ENCODE measurements at places on chromosomes 6 and 20.

DNA sequence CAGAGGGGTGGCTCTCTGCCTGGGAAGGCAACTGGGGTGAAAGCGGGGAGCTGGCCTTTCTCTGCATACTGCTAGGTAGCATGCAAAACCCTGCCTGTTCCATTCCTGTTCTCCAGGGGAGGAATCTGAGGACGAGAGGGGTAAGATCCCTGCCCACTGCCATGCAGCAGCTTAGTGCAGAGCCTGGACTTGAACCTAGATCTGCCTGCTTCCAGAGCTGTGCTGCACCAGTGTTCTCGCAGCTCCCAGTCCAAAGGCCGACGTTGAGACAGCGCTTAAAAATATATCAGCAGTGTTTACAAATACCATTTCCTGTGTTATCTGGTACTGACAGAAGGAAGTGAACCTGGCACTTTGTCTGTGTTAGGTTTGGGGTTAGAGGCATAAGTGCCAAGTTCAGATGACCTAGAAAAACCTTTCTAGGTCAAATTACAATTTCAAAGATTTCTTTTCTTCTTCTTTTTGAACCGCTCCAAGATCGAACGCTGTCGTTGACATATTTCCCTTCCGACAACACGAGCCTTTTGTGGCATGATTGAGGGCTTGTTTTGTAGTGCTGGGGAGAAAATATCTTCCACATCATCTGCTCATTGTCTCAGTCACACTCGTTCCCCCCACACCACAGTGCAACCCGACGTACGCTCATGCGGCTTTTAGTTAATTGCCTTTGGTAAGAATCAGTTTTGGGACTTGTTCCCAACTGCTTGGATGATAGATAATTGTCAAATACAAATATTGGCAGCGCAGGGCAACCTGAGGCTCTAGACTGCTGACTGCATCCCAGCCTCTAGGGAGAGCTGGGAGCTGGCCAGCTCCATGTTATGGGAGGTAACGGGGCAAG, 44.6 kb downstream of the TOX2 start:
- no peak for DNase-seq

DNA sequence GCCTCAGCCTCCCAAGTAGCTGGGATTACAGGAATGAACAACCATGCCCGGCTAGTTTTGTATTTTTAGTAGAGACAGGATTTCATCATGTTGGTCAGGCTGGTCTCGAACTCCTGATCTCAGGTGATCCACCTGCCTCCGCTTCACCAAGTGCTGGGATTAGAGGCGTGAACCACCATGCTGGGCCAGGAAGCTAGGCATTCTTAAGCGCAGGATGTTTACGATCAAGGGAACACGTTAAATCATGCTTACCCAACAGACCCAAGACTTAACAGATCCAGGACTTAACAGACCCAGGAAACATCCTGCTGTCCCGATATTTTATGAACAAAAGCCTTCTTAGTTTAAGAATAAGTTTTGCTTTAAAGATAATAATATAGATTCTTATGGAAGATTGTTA, 9.1 kb downstream of the PTGIS start:
- DNase-seq = no peak

- DNase-seq = no peak
Observed at GRCh38 chr20:38917657-38918056, 8.6 kb upstream of the FAM83D start.

DNA sequence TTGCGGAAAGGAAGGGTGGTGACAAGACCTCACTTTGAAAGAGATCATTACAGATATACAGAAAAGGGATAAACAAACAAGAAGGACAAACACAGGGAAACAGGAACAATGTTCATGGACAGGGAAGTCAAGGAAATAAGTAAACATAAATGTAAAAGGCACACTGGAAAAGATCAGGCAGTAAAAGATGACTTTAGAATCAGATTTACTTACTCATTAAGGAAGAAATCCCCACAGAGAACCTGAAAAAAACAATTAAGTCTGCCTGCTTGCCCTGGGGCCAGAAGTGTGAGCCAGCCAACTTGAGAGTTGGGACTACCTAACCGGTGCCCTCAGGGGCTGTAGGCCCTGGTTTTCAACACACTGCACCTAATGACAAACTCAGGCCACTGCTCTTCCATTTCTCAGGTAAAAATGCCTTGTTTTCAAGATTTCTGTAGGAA, 1.7 kb downstream of the APMAP start:
- no peak for DNase-seq

GRCh38 chr20:15146948-15147347, 809.5 kb upstream of the FLRT3 start:
- DNase-seq = no peak
